Activated T-helper 1 cell treated with anti-CD3 and anti-CD28 coated beads, Interleukin-2, amount 50 U/mL, for 16 hours (primary cell): ENCODE measurements at places on chromosomes 7 and 10.

DNA sequence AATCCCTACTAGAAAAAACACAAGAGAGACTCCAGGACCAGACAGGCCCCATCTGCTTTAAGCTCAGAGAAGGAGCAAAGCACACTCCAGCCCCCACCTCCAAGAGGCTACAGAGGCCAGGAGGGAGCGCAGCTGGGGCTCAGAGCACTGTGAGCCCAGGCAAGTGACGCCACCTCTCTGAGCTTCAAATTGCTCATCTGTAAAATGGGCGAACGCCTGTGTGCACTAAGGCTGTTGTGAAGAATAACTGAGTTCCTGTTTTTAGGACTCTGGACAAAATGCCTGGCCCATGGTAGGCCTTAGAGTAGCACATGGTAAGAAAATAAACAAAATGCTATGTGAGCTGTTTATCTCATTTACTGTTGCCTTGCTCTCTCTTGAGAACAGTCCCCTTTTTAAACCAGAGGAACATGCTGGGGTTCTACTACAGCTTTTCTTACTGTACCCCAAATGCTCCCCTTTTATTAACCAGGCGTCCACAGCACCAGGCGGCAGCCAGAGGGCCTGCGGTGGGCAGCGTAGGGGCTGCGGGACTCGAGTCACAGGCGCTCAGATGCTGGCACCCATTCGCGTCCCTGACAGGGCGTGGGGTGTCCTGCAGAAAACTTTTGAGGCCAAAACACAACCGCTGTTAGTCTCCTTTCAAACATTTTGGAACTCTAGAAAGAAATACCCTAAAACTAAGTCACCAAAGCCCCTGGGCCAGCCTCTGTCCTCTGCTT lies 103.8 kb downstream of the TAX1BP1 start:
- no peak for DNase-seq

DNA sequence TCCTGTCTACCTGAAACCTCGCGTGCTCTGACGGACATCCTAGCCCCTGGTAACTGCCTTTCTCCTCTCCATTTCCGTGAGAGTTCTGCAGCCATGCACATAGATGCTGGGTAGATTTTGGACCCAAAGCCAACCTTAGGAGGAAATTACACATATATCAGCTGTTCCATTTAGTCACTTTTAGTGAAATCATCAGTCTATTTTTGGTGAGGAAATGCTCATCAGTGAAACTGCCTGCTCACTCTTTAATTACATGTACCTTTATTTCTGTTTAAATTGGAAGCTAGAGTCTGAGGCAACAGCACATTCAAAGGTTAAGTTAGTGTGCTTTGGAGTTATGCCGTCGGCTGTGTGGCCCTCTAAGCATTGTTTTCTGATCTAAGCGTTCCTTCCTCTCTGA lies 231.3 kb downstream of the WDR37 start:
- DNase-seq = no peak

- no peak for DNase-seq
Measured at GRCh38 chr10:32240471-32240870, 106.5 kb downstream of the EPC1 start.

DNA sequence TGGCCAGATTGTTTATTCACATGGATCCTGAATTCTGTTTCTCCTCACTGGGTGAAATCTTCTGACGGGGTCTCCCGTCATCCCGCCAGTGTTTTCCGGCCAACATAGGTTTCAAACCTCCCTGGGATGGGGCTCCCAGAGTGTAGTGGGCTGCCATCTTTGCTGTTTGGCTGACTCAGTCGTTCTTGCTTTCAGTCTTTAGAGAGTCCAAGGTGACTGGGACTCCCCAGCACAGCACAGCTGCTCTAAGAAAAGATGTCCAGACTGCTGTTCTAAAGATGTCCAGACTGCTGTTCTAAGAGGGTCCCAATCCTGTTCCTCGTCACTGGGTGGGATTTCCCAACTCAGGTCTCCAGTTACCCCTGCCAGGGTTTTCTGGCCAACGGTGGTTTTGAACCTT lies 801.9 kb upstream of the IGFBP3 start:
- no peak for DNase-seq

- DNase-seq = no peak
Measured at GRCh38 chr7:157021871-157022680, 11.6 kb upstream of the MNX1 start.

GRCh38 chr7:84663224-84663623 lies 468.6 kb upstream of the SEMA3A start:
- DNase-seq = no peak

GRCh38 chr10:76778914-76779795 lies 858.5 kb downstream of the KCNMA1 start:
- no peak for DNase-seq

DNA sequence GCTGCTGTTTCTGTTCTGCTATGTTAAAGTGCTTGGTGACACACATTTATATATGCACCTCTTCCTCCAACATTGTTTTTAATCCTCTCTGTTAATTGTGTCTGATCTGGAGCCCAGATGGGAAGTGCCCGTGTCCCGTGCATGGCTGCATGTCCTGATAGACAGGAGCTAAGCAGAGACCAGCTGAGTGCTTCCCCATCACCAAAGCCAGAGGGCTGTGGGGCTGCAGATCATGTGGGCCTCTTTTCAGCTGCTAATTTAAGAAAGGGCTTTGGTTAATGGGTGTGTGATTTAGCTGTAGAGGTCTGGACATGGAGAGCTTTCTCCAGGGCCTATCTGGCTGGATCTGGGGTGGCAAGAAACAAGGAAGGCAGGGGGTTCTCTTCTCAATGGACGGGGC lies 96.5 kb upstream of the NPS start:
- no peak for DNase-seq

- DNase-seq = no peak
Measured at GRCh38 chr10:60417024-60417423, 27.3 kb upstream of the ANK3 start.

- DNase-seq = no peak
Measured at GRCh38 chr7:150734254-150734653, 3.0 kb upstream of the GIMAP5 start.
